ENCODE measurements at places on chromosomes 1 and 21.

GRCh38 chr1:240682166-240682858, 70.4 kb upstream of the GREM2 start:
- no peak for DNase-seq

GRCh38 chr21:42389449-42389835, 6.4 kb downstream of the TMPRSS3 start:
- no peak for DNase-seq

GRCh38 chr1:71245246-71245645, 164.4 kb upstream of the ZRANB2 start:
- DNase-seq = no peak

GRCh38 chr1:85308833-85309350, 32.5 kb upstream of the BCL10 start:
- no peak for DNase-seq

- no peak for DNase-seq
Measured at GRCh38 chr21:43602266-43603232, 56.7 kb downstream of the HSF2BP start.

DNA sequence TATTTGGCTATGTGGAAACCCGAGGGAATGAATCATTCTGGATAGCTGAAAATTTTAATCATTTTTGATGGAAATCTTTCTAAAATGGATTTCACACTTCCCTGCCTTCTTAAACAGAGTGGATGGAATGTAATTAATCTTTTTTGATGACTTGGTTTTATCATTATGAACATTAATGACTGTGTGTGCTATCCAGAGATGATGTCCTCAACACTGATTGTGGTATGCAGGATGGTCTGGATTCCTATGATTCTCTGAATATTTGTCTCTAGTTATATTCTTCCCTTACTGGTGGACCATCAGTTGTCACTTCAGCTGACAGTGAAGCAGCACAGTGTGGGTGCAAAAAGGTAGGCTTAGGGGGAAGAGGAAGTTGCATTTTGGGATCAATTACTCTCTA, 513.5 kb downstream of the LMO4 start:
- no peak for DNase-seq

DNA sequence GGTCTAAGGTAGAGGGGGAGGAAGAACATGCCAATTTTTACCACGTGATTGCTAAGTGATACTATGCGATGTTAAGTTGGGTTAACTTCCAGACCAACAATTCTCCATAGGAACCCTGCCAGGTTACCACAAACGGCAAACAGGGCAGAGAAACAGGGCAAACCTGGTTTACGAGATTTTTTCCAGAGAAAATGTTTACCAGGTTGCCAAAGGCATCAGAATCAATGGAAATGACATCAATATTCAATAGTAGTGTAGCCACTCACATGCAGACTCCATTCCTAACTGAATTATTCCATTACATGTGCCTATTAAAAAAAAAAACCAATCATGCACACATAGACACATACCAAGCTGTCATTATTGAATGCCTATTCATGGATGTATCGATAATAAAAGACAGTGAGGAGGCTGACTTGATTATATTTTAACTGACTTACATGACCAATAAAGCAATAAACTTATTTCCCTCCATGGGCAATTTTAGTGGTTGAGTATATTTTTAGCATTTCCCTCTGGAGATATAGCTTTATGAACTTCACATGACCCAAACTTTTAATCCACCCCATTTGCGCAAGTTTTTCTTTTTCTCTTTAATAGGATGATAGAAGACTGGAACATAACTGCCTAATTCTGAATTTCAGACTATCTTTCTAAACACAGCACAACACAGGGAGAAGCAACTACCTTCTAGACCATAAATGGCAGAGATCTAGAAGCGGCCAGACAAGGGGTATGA, 40.5 kb upstream of the KCNE1 start:
- DNase-seq = no peak

DNA sequence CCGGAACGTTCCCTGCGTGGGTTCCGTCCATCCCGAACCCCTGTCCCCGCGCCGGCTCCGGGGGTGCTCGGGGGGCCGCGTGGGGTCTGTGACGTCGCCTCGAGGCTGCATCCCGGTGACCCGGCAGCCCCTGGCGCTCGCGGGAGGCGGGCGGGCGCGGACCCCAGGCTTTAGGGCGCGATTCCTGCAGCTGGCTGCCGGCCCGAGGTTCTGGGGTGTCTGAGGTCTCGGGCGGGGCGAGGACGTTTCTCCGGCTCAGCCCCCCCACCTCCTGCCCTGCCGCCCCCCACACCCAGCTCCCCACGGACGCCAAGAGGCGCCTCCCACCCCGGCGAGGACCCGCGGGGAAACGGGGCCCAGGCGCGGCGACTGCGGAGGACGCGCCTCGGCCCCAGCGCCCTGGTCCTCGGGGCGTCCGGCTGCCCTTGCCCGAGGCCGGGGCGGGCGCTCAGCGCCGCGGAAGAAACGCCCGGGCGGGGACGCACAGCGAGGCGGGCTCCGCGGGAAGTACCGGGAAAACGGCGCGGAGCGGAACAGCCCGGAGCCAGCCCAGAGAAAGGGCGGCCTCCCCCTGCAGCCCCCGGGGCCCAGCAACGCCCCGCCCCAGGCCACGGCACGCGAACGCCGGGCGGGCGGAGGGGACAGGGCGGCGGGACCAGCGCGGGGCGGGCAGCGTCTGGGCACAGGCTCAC, 1.3 kb upstream of the PCBP3 start:
- DNase-seq = no peak

- DNase-seq = no peak
Measured at GRCh38 chr1:75677443-75677842, 47.1 kb upstream of the ACADM start.

- DNase-seq = no peak
Measured at GRCh38 chr1:59126366-59126765, 170.5 kb upstream of the FGGY start.

GRCh38 chr1:62241371-62242131, 46.9 kb downstream of the L1TD1 start:
- no peak for DNase-seq
